ENCODE measurements at places on chromosomes 2 and 18.

DNA sequence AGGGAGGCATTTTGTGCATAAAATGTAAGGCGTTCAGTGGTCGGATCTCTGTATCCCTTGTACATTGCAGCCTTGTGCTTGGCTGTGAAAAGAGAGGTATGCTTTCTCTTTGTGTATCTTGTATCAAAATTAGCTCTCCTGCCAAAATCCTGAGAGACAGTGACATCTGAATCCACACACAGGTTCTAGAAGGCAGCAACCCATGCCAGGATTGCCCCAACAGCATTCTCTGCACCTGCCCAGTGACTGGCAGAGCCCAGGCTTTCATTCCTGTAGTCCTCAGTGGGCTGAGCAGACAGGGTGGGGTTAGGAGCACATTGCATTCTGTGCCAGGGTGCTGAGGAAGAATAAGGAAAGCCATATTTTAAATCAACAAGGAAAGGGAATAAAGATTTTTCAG lies 740.3 kb upstream of the RAB6C start:
- DNase-seq, result no peak

- no peak for DNase-seq
Measured at GRCh38 chr2:1748741-1749488, 4.6 kb upstream of the PXDN start.

- peak; percentile 82 for DNase-seq
Measured at GRCh38 chr2:9565436-9566153, 10.0 kb upstream of the ADAM17 start.

GRCh38 chr2:217784996-217785543 lies 217.7 kb downstream of the TNS1 start:
- no peak for DNase-seq

DNA sequence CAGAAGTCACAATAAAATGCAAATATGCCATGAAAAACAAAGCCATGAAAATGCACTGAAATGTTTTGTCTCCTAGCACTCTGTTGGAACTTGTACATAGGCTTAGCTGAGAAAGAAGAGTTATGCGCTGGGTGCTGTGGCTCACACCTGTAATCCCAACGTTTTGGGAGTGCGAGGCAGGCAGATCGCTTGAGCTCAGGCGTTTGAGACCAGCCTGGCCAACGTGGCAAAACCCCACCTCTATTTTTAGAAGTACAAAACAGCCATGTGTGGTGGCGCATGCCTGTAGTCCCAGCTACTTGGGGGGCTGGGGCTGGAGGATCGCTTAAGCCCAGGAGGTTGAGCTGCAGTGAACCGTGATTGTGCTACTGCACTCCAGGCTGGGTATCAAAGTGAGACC lies 39.9 kb downstream of the IRS1 start:
- no peak for DNase-seq

- no peak for DNase-seq
Measured at GRCh38 chr18:79197531-79197930, 128.3 kb downstream of the ATP9B start.

GRCh38 chr2:20675701-20676352 lies 8.9 kb downstream of the GDF7 start:
- no peak for DNase-seq

DNA sequence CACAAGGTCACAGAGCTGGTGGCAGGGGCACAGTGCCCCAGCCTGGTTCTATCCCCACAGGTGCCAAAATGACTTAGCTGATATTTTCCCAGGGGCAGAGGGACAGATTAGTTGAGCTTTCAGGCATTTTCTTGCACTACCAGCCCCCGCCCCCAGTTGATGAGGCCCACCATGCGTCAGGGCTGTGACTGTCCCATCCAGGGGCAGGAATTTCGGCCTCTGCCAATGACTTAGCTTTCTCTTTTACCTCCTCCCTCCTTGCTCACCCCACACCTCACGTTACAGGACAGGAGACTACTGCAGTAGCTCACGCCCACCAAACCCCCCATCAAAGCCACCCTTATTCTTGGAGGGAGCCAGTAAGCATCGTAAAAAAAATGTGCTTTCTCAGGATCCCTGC lies 31.5 kb downstream of the MRO start:
- DNase-seq, result no peak

GRCh38 chr2:206217743-206218142 lies 56.7 kb upstream of the ZDBF2 start:
- DNase-seq, result no peak

DNA sequence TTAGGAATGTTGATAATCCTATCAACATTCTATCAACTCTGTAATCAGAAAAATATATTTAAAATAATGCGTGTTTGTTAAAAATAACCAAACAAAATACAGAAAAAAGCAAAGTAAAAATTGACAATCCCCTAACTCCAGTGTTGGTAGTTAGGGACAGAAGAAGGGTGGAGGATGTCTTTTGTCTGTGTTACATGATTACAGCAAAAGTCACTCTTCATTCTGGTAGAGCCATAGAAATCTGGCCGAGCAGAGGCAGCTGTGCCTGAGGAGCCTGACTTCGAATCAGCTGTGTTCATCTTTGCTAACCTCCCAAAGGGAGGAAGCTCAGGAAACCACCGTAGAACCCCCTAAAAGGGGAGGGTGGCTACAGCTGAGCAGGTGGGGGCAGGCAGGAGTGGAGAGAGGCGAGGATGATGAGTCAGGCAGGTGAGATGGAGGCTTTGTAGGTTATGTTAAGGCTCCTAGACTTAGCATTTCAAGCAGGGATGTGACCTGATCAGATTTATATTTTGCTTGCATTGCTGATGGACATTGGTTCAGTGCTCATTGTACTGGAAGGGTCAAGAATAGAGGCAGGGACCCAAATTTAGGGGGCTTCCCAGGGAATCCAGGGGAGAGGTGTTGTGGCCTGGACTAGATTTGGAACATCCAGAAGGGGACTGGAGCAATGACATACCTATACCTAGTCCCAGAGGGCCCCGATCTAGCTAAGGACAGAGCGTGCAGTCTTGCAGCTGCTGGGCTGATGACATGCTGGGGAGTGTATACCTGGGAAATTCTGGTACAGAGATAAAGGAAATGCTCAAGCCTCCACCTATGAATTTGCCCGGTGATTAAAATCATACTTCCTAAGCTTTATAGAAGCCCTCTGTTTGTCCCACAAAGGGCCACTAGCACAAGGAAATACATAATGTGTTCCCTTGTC lies 95.7 kb downstream of the NEDD4L start:
- DNase-seq, result no peak
